Endothelial cell of coronary artery (primary cell): ENCODE measurements at places on chromosomes 6 and 20. TPM values are rescaled to one million over a fixed set of nuclear protein-coding genes. Genes with fewer than 3 reads are reported as not detected.

Gene MDFI
- 20.8 and 42.9 TPM in 2 replicates for total RNA-seq

Gene C20orf202
- 0.09 TPM in 1 of 2 replicates, not detected in the other for total RNA-seq

Gene OR2H1
- total RNA-seq = not detected in 2 replicates

Gene APOM
- total RNA-seq = 0.19 and 0.54 TPM in 2 replicates

Gene CDH4
- 3.4 and 4.3 TPM in 2 replicates for total RNA-seq

Gene NKX2-2
- total RNA-seq = not detected in 2 replicates

Gene DEFB115
- not detected in 2 replicates for total RNA-seq

Gene HTR1E
- not detected in 2 replicates for total RNA-seq

Gene HLA-F
- total RNA-seq = 5.4 and 17.4 TPM in 2 replicates

Gene ZNF831
- not detected in 2 replicates for total RNA-seq

Gene NDRG3
- 13.2 and 14.8 TPM in 2 replicates for total RNA-seq

Gene GPLD1
- 0.18 and 0.19 TPM in 2 replicates for total RNA-seq

Gene SYTL3
- total RNA-seq = 0.99 and 2.6 TPM in 2 replicates

Gene TLDC2
- total RNA-seq = not detected in 2 replicates

Gene TOX2
- total RNA-seq = 2.4 and 2.8 TPM in 2 replicates

Gene ANGPT4
- total RNA-seq = not detected in 2 replicates

Gene COL9A1
- not detected in 2 replicates for total RNA-seq

Gene RSPH9
- 0.09 and 0.19 TPM in 2 replicates for total RNA-seq

Gene TCP11
- total RNA-seq = 0.09 TPM in 1 of 2 replicates, not detected in the other

Gene FERMT1
- 1.7 and 3.0 TPM in 2 replicates for total RNA-seq

Gene CDH26
- total RNA-seq = under 0.01 TPM in 1 of 2 replicates, not detected in the other

Gene SMPD2
- 11.7 and 12.1 TPM in 2 replicates for total RNA-seq

Gene HCRTR2
- total RNA-seq = not detected in 2 replicates

Gene WFDC12
- not detected in 2 replicates for total RNA-seq

Gene ROS1
- under 0.01 TPM in 1 of 2 replicates, not detected in the other for total RNA-seq

Gene VSTM2L
- 0.27 and 2.0 TPM in 2 replicates for total RNA-seq

Gene SESN1
- 23.7 and 31.9 TPM in 2 replicates for total RNA-seq

Gene PGM3
- total RNA-seq = 77.1 and 106 TPM in 2 replicates

Gene PPDPF
- 12.1 and 14.5 TPM in 2 replicates for total RNA-seq

Gene HSPA1L
- total RNA-seq = 0.72 and 0.85 TPM in 2 replicates

Gene SLC26A8
- not detected in 2 replicates for total RNA-seq

Gene NRSN1
- not detected in 2 replicates for total RNA-seq

Gene TBPL1
- total RNA-seq = 18.0 and 23.3 TPM in 2 replicates
